NCI-H526 treated with DMSO at 0.1 percent for 48 hours (cell line): ENCODE measurements at places on chromosomes 3 and 15.

GRCh38 chr15:95830281-95830680 lies 500.2 kb upstream of the NR2F2 start:
- peak; percentile 55 for DNase-seq

GRCh38 chr3:23685541-23686258 lies 120.1 kb upstream of the UBE2E1 start:
- DNase-seq = no peak

GRCh38 chr3:154953538-154953937 lies 126.6 kb upstream of the MME start:
- no peak for DNase-seq

GRCh38 chr3:143763564-143764162 lies 84.6 kb downstream of the SLC9A9 start:
- DNase-seq = no peak

DNA sequence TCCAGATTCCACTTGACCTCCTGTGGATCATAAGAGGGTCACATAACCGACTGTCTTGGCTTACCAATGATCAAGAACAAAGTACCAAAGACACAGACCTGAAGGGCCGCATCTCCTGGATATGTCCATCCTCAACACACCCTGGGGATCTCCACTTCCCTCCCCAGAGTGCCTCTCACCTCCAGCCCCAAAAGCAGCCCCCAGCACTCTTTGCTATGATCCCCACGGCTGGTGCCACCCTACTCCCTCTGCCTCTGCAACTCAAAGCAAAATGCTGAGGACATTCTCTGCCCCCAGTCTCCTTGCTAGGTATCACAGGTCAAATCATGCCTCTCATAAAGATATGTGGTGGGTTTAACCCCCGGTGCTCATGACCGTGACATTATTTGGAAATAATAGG lies 32.7 kb downstream of the SLCO2A1 start:
- no peak for DNase-seq

DNA sequence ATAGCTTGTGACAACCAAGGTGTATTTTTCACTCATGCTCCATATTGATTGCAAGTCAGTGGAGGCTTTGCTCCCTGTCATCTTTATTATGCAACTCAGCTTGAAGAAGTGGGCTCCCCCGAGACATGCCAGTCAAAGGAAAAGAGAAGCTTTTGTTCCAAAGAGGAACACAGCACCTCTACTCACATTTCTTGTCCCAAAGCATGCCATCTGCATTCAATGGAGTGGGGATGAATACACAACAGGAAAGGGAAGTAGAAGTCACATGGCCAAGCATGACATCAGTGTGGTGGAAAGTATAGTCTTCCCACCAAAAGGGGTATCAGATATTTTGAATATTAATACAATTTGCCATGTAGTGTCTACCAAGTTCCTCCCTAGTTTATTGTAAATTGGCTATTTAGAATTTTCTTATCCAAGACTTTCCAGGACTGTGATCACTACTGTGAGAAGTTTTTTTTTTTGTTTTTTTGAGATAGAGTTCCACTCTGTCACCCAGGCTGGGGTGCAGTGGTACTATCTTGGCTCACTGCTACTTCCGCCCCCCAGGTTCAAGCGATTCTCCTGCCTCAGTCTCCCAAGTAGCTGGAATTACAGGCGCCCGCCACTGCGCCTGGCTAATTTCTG lies 114.5 kb downstream of the GMPS start:
- no peak for DNase-seq

- no peak for DNase-seq
Observed at GRCh38 chr3:168073842-168074605, 21.7 kb downstream of the GOLIM4 start.

DNA sequence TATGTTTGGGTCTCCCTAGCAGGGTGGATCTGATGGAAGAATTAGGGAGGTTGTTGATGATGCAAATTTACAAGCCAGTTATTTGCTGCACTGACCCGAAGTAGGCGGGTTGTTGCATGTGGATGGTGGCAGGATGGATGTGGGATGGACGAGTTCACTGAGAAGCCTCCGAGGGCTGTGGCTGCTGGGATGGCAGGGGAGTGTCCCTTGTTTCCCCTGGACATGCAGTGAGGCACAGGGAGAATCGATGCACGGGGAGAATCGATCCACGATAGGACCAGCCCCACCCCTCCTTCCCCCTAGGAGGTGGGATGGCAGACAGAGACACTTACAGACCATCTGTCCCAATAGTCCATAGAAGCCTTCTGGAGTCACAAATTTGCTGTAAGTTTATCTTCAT lies 31.0 kb upstream of the KLF13 start:
- no peak for DNase-seq

GRCh38 chr3:134903837-134904236 lies 108.8 kb downstream of the EPHB1 start:
- no peak for DNase-seq

DNA sequence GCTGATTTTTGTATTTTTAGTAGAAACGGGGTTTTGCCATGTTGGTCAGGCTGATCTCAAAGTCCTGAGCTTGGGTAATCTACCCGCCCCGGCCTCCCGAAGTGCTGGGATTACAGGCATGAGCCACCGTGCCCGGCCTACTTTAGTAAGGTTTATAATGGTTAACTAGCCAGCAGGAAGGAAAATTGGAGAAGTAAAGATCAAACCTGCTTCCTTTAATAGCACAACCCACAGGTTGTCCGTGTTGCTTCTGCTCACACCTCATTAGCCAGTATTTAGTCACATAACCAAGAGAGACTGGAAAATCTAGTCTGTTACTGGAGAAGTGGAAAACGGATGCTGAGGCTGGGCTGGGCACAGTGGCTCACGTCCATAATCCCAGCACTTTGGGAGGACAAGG lies 51.9 kb upstream of the TBL1XR1 start:
- DNase-seq = no peak

DNA sequence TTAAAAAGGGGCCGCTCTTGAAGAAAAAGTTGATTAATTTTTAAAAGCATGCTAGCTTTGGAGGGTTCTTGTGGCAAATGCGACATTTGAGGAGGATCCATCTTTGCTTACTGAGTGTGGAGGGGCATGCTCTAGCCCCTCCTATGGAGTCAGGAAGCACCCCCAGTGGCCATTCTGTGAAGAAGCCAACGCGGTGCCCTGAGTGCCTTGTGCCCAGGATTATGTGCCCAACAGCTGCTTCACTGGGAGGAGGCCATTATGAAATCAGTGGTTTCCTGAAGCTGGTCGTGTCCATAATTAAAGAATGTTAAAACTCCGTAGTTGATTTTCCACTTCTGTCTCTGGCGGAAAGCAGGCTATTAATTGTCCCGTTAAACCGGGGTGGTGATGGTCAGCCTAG lies 69.1 kb upstream of the TNFAIP8L3 start:
- no peak for DNase-seq
